GM23248 (cell line): ENCODE measurements at places on chromosomes 12 and 14. TPM values are rescaled to one million over a fixed set of nuclear protein-coding genes. Genes with fewer than 3 reads are reported as not detected.

Gene KRT77
- not detected in 2 replicates for total RNA-seq

Gene TCL1A
- total RNA-seq, result not detected in 2 replicates

Gene CDH24
- 3.8 and 5.6 TPM in 2 replicates for total RNA-seq

Gene IL31
- not detected in 2 replicates for total RNA-seq

Gene SCYL2
- total RNA-seq, result 42.9 and 45.0 TPM in 2 replicates

Gene ACOT4
- total RNA-seq, result 0.38 and 1.5 TPM in 2 replicates

Gene EFS
- 8.6 and 17.3 TPM in 2 replicates for total RNA-seq

Gene C14orf180
- total RNA-seq, result not detected in 2 replicates

Gene RFX4
- not detected in 2 replicates for total RNA-seq

Gene IGFBP6
- total RNA-seq, result 1,132 and 1,614 TPM in 2 replicates

Gene ANG
- total RNA-seq, result 3.6 and 3.8 TPM in 2 replicates

Gene IRF2BPL
- total RNA-seq, result 43.4 and 51.0 TPM in 2 replicates

Gene KRT85
- not detected in 2 replicates for total RNA-seq

Gene STAT2
- 208 and 220 TPM in 2 replicates for total RNA-seq

Gene PIK3C2G
- total RNA-seq, result not detected in 2 replicates

Gene MYL2
- total RNA-seq, result not detected in 2 replicates

Gene LRRC43
- 6.4 TPM in 1 of 2 replicates, not detected in the other for total RNA-seq

Gene CNTN1
- total RNA-seq, result 0.32 and 0.51 TPM in 2 replicates
